ENCODE measurements at places on chromosomes 6 and 20. TPM values are rescaled to one million over a fixed set of nuclear protein-coding genes. Genes with fewer than 3 reads are reported as not detected.

NKAPL gene
- polyA plus RNA-seq = 2.1 TPM

CNR1 gene
- 1.1 TPM for polyA plus RNA-seq

KCNG1 gene
- 4.2 TPM for polyA plus RNA-seq

CST8 gene
- not detected for polyA plus RNA-seq

SMIM28 gene
- polyA plus RNA-seq = not detected

RAD21L1 gene
- polyA plus RNA-seq = not detected

SYCP2L gene
- polyA plus RNA-seq = 4.1 TPM

FAM162B gene
- 11.3 TPM for polyA plus RNA-seq

BCKDHB gene
- 32.2 TPM for polyA plus RNA-seq

TBXT gene
- 0.04 TPM for polyA plus RNA-seq

NR2E1 gene
- 0.07 TPM for polyA plus RNA-seq

C6orf58 gene
- 0.91 TPM for polyA plus RNA-seq

ENPP1 gene
- 21.4 TPM for polyA plus RNA-seq

BCAS1 gene
- polyA plus RNA-seq = 4.6 TPM

ZNF831 gene
- 0.13 TPM for polyA plus RNA-seq

TFAP2A gene
- 28.0 TPM for polyA plus RNA-seq

FAM83B gene
- polyA plus RNA-seq = 11.5 TPM

MOG gene
- not detected for polyA plus RNA-seq

SLC26A8 gene
- polyA plus RNA-seq = 0.25 TPM

EFHC1 gene
- polyA plus RNA-seq = 59.9 TPM

SF3B5 gene
- 127 TPM for polyA plus RNA-seq

SCP2D1 gene
- not detected for polyA plus RNA-seq

ZBTB46 gene
- 17.2 TPM for polyA plus RNA-seq

BPIFB3 gene
- not detected for polyA plus RNA-seq

CDKAL1 gene
- polyA plus RNA-seq = 19.5 TPM

PRSS35 gene
- 48.6 TPM for polyA plus RNA-seq

PKHD1 gene
- 19.6 TPM for polyA plus RNA-seq

RIMS4 gene
- 0.64 TPM for polyA plus RNA-seq

SEMG1 gene
- polyA plus RNA-seq = not detected

CCHCR1 gene
- 29.0 TPM for polyA plus RNA-seq

SNPH gene
- polyA plus RNA-seq = 3.2 TPM

HLA-DQA2 gene
- not detected for polyA plus RNA-seq

TENT5A gene
- polyA plus RNA-seq = 6.2 TPM

PCK1 gene
- 9.3 TPM for polyA plus RNA-seq

APOBEC2 gene
- polyA plus RNA-seq = 0.18 TPM

PTGIS gene
- polyA plus RNA-seq = 35.3 TPM

CCNC gene
- 91.1 TPM for polyA plus RNA-seq

SLC18B1 gene
- 39.2 TPM for polyA plus RNA-seq

SSTR4 gene
- 0.06 TPM for polyA plus RNA-seq

MATN4 gene
- polyA plus RNA-seq = 0.41 TPM

PRICKLE4 gene
- 2.8 TPM for polyA plus RNA-seq

RBBP8NL gene
- 1.8 TPM for polyA plus RNA-seq

Measured in right renal pelvis (tissue), 4 donors.